Activated CD8-positive, alpha-beta memory T cell treated with anti-CD3 and anti-CD28 coated beads for 4 hours (primary cell): ENCODE measurements at places on chromosomes 5 and 9.

DNA sequence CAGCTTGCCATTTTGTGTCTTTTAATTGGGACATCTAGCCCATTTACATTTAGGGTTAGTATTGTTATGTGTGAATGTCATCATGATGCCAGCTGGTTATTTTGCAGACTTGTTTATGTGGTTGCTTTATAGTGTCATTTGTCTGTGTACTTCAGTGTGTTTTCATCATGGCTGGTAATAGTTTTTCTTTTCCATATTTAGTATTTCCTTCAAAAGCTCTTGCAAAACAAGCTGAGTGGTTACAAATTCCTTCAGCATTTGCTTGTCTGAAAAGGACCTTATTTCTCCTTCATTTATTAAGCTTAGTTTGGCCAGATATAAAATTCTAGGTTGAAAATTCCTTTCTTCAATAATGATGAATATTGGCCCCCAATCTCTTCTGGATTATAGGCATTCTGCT lies 28.5 kb upstream of the TNFSF15 start:
- no peak for DNase-seq

- DNase-seq = no peak
These were observed 113.0 kb upstream of the IER5L start for GRCh38 chr9:129291041-129291501.

GRCh38 chr5:79357398-79357797 lies 121.5 kb downstream of the JMY start:
- no peak for DNase-seq

DNA sequence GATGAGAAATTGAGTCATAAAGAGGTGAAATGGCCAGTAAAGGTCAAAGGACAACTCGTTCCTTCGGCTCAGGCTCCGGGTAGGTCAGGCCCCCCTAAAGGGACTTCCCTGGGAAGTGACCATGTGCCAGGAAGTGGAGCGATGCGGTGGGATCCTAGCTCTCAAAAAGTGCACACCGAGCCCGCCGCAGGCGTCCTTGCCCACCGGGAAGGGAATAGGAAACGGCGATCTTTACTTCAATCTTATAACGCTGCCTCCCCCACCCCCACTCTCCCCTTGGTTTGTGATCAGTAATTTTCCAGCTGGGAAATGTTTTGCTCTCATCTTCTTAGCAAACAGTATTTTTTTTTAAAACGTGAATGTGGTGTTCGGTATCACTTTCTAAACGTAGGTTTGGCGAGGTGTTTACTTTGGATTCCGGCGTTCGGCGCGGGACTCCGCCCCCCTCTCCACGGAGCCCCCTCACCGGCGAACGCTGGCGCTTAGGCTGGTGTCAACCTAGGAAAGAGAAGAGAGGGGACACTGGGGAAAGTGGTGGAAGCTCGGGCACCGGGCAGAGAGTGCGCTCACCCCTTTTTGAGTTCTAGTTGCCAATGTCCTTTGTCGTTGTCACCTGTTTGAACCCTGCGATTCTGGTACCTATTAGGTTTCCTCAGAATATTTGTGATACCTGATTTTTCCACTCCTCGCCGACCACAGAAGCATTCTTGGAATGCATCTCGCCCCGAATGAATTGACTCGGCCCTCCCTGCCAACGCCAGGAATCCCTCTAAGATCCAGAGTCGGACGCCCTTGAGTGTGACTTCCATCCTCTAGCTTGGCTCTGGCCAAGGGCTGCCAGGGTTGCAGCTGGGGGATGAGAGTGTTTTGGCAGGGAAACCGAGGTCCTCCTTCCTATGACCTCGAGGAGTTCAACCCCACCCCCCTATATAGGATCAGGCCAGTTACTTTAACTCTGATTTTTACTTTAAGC lies 1.8 kb upstream of the KLF4 start:
- no peak for DNase-seq

GRCh38 chr5:36301858-36302603 lies at the start of gene RANBP3L:
Gene RANBP3L (minus strand): TSS chr5:36301902. CDS start chr5:36301416, 486 bp downstream.
- DNase-seq = no peak

DNA sequence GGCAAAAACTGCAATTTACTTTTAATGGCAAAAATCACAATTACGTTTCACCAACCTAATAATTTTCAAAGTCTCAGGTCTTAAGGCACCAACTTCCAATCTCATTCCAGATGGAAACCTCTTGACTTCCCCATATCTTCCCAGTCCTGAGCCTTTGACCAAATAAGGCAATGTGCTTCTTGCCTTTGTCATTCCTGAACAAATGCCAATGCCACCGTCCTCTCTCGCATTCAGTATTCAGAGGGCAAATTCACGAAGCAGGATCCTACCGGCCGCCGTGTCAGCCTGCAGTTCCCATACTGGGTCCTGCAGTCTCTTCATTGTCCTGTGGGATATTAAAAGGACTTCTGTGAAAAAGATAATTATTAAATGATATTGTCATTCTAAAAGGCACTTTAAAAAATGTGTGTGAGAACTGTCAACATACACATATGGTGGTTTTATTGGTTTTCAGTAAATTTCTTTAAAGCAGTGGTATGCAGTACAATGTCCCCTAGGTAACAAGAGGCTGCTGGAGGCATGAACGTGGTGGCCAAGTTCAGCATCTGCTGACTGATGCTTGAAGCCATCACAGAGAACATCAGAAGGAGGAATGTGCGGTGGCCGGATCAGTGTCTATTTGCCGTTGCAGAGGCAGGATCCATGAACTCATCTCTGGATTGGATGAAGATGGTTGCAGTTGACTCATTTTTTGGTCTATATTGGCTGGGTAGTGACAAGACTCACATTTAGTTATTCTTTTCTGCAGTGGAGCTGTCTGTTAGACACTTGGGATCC lies 101.4 kb upstream of the IRX4 start:
- DNase-seq = no peak

DNA sequence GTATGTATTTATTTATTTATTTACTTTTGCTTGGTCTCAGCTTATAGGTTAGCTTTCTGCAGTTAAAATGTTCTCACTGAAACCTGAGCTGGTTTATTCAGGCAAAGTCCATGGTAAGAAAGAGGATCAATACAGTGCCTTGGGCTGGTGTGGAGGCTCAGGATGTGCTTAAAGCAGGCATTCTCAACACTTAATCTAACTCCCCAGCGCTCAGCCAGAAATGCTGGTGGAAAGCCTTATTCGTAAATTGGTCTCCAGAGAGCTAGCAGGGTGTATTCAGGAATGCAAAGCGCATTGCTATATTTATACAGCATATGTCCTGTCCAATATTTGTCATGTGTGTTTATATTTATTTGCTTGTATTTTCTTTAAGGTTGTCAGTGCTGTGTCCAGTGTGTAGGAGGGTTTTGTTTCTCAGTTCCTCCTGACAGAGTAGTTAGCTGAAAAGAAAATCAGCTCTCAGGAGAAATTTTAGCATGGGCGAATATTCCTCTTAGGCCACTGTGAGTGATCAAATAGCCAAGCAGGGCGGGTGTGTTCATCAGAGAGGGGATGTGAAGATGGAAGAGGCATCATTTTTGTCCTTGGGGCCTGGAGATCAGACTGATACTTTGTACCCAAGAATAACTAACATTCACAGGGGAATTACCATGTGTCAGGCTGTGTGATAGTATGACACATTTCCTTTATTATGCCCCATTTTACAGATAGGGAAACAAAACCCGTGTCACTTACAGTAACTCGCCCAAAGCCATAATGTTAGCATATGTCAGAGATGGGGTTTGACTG lies 65.8 kb downstream of the DOCK2 start:
- no peak for DNase-seq

- no peak for DNase-seq
These were observed 1.9 kb upstream of the PCDH1 start for GRCh38 chr5:141879941-141880738.

DNA sequence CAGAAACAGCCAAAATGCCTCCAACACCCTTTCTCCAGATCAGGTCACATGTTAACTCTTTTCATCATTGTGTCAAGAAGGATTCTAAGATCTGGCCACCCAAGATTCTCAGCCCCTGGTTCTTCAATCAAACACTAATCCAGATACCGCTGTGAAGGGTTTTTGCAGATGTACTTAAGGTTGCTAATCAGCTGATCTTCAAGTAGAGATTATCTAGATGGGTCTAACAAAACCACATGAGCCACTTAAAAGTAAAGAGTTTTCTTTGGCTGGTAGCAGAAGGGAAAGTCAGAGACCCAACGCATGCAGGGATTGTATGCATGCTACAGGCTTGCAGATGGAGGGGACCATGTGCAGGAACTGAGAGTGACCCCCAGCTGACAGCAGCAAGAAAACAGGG lies 267.9 kb downstream of the CDK5RAP2 start:
- DNase-seq = no peak

DNA sequence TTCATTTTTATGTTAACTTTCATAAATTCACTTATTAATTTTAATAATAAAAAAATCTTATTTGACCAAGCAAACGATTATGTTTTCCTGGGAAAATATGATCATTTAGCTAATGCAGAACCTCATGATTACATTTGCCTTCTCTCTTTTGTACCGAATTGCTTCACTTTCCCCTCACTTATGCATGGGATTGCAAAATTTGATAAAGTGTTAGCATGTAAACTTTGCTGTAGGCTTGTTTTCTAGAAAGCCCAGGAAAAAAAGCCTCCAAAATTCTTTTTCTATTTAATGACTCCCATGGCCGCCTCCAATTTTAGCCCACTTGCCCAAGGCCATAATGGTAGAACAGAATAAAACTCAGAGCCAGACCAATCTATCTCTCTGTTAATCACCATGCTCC lies 82.8 kb upstream of the FBXL7 start:
- no peak for DNase-seq

GRCh38 chr5:88888291-88888690 lies 5.3 kb upstream of the MEF2C start:
- no peak for DNase-seq

GRCh38 chr9:105842023-105842644 lies 147.8 kb downstream of the TMEM38B start:
- no peak for DNase-seq

DNA sequence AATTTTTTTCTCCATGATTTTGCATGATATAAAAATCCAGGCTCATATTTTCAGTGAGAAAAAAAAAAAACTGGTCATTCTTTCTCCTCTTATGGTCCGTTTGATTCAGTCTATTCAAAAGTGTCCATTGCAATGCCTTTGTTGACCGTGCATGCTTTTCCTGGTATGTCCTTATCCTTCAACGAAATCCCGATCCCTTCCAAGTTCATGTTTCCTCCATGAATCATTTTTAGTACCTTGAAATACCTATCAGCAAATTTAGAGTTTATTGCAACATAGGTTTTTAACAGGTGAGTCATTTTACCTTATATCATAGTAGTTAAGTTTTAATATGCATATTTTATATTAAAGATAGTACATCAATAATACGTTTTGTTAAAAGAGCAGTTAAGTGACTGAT lies 773.8 kb upstream of the CHD1 start:
- DNase-seq = no peak

- no peak for DNase-seq
These were observed 52.2 kb downstream of the MTAP start for GRCh38 chr9:21854594-21854993.

DNA sequence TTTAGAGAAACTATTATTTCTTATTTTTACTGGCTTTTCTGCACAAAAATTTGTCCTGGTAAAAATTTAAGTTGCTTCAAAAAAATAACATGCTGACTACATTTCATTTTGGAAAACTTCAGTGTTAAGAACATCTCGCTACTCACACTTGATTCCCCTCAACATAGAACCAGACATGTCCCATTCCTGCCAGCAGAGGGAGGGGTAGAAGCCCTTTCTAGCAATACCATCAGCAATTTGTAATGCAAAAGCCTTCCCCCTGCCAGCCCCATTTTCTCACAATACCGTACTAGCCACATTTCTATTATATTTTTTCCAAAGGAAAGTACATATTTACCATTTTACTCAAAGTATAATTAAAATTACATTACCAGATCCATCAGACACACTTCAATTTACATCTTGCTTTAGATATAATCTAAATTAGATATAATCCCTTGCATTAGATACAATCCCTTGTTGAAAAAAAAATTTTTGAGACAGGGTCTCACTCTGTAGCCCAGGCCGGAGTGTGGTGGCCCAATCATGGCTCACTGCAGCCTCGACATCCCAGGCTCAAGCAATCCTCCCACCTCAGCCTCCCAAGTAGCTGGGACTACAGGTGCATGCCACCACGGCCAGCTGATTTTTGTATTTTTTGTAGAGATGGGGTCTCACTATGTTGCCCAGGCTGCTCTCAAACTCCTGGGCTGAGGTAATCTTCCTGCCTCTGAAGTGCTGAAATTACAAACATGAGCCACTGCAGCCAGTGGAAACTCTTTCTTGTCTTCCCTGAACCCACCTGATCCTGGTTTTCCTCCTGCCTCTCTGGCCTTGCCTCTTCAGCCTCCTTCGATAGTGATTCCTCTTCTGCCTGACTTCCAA lies 39.6 kb upstream of the IDNK start:
- DNase-seq = no peak

DNA sequence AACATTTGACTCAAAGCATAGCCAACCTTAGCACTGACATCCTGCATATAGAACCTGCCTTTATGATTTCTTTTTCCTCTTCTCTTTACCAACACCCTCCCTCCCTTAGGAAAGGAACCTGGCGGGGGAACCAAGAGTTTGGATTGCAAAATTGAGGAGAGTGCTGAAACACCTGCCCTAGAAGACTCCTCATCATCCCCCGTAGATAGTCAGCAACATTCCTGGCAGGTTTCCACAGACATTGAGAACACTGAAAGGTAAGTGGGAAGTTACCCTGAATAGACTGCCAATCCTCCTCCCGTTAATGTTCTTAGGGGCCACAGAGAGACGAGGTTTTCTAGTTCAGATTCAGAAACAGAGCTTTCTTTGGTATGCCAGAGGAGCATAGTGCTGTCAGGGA lies 88.8 kb downstream of the RGS7BP start:
- DNase-seq = no peak

GRCh38 chr5:90802474-90803317 lies 244.1 kb downstream of the ADGRV1 start:
- DNase-seq = no peak

GRCh38 chr5:121630402-121630801 lies 221.3 kb upstream of the FTMT start:
- no peak for DNase-seq

DNA sequence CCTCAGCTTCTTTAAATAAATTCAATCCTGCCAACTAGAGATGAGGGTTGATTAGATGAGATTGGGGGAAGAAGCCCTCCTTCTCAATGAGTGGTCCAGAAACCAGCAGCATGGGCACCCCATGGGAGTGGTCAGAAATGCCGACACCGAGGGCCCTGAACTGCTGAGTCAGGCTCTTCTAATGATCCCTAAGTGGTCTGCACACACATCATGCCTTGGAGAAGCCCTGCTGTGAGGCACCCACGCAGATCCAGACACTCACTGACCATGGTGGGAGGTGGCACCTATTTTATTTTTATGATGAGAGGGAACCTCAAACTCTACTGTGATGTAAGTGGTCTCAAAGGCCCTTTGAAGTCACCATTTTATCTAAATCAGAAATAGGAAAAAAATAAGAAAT lies 72.3 kb upstream of the BOD1 start:
- no peak for DNase-seq

DNA sequence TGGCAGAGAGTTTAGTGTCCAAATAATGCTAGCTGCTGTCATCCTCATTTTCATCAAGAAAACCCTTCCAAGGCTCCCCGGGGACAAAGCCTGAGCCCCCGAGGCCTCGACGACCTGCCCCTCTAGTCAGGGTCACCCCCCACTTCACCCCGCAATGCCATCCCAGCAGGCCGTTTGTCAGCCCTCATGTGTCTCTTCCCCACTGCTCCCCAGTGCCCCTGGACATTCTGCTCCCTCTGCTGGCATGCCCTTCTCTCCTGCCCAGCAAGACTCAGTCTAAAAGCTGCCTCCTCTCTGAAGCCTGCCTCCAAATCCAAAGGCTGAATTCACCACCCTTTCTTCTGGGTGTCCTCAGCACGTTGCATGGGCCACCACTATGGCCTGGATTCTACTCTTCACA lies 59.3 kb downstream of the PAX5 start:
- no peak for DNase-seq
